Right hindlimb (tissue), 1 donor: ENCODE measurements at places on chromosomes 1 and 21.
A peak's percentile ranks its signal among the peaks of the same experiment; 100 is the strongest.

DNA sequence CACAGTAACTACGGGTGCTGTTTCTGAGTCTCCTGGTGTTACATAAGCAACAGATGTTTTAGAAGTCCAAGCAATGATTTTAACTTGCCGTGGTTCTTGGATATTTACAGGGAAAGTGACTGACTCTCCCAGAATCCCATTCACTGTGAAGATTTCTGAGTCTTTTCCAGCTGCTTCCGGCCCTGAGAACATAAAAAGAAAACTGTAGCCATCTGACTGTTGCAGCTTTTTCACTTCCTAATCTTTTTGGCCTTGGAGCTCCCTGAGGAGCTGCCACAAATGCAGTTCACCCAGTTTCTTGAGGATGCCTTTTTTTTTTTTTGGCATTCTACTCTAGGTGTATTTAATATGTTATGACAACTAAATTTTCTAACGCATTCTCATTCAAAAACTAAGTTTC, 13.7 kb downstream of the CD84 start:
- no peak for DNase-seq

DNA sequence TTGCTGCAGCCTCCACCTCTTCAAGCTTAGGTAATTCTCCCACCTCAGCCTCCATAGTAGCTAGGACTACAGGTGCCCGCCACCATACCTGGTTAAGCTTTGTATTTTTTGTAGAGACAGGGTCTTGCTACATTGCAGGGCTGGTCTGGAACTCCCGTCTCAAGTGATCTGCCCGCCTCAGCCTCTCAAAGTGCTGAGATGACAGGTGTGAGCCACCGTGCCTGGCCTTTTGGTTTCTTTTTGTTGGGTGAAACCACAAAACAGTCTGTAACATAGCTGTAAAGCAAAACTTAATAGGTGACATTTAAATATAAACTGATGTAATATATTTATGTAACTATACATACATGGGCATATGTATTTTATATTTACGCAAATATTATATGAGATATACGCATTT, 3.1 kb upstream of the DNAJC11 start:
- DNase-seq, result no peak

DNA sequence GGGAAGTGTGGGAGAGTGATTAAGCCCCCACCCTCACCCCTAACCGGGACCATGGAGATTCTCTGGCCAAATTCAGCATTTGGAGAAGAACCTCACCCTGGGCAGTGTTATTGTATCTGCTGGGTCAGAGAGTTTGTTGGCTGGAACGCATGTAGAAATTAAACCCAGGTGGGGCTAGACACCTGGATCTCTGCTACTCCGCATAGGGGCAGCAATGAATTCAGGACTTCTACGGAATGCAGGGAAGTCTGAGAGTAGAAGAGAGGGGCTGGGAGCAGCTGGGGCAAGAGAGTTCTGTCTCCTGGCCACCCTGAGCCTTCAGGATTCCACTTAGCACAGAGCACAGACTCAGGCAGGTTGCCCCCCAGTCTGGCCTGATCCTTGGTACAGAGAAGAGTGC, 3.6 kb upstream of the CRABP2 start:
- DNase-seq, result no peak

DNA sequence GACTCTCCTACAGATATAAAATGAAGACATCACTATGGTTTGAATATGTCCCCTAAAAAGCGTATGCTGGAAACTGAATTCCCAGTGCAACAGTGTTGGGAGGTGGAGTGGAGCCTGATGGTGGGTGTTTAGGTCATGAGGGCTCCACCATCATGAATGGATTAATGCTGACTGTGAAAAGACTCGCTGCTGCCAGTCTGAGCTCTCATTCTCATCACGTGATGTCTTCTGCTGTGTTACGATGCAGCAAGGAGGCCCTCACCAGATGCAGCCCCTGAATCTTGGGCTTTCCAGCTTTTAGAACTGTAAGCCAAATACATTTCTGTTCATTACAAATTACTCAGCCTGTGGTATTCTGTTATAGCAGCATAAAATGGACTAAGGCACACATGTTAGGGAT, 73.8 kb upstream of the PPP2R5A start:
- no peak for DNase-seq

DNA sequence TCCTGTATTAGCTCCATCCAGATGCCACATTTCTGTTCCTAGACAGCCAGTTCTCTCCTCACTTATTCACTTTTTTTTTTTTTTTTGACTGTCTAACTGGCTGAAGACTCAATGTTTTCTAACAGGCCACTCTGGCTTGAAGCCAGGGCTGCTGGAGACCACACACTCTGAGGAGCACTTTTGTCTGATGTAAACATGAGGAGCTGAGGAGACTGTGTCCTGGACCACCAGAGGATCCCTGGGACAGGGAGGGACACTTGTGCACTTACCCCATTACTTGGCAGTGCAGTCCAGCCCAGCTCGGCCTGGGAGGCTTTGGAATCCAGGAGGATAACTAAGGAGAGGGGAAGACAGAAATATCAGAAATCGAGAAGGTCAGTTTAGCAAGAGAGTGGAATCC, 2.4 kb downstream of the EPHA10 start:
- DNase-seq, result no peak

DNA sequence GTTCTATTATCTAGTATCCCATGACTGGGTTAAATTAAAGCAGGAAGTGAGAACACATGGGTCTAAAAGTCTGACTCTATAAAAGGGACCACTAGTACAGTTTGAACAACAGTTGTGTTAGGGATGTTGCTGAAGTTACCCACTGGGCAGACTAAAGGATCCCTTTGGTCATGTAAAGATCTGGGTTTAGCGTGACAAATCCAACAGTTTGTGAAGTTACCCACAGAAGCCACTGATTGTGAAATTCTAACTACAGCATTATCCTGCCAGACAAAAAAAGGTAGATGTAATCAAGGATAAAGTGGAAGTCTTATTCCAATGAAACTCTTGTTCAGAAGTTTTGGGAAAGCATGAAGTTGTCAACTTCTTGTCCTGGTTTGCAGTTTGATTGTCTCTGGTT, 5.7 kb downstream of the QSOX1 start:
- DNase-seq, result no peak

DNA sequence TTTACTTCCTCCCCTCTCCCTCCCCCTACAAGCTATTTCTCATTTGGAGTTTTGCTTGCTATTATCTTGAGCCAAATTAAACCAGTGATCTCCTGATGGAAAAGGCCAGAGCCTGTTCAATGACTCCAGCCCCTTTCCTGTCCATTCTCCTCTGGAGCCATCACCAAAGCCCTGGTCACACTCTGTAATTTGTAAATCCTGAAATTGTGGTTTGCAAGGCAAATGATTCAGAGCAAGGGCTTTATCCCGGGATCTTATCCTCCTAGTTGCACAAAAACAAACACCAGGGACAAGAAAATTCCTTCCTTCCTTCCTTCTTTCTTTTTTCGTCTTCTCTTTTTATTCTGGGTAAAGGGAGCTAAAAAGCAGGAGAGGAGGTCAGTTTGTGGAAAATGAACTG, 366.1 kb upstream of the ST6GALNAC5 start:
- no peak for DNase-seq

DNA sequence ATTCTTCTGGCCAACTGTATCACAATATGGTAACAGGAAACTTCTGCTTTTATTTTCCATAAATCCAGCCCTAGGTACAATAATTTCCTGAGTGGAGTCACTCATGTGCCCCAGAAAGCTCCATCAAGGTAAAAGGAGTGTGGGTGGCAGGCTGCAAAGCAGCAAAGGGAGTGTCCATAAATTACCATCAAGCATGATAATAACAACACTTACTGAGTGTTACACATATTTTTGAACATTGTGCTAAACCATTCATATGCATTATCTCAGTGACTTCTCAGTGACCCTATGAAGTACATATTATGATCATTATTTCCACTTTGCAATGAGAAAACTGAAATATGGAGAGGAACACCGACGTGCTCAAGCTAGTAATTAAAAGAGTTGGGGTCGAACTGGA, 149.2 kb upstream of the PLXNA2 start:
- no peak for DNase-seq

GRCh38 chr1:80217377-80217986, 1211.0 kb upstream of the ADGRL4 start:
- peak; percentile 42 for DNase-seq

GRCh38 chr1:54975356-54976108, 4.9 kb upstream of the TMEM61 start:
- DNase-seq, result no peak

- DNase-seq, result peak; percentile 81
Measured at GRCh38 chr1:78649628-78650027, at the start of gene IFI44. Gene IFI44, plus strand, starts transcription at chr1:78649831. Its CDS starts 365 bp downstream, at chr1:78650196.

- peak; percentile 84 for DNase-seq
Measured at GRCh38 chr1:224929335-224930237, at the start of gene DNAH14. Gene DNAH14, plus strand, starts transcription at chr1:224929675. Its CDS starts 23,028 bp downstream, at chr1:224952703.

DNA sequence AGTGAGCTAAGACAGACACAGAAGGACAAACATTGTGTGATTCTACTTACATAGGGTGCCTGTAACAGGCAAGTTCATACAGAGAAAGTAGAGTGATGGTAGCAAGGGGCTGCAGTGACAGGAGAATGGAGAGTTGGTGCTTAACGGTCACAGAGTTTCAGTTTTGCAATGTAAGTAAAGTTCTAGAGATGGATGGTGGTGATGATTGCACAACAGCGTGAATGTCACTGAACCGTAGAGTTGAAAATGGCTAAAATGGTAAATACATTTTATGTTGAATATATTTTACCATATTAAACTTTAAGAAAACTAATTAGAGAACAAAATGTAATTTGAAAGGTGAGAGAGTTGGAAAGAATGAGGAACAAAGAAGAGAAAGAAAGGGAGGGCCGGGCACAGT, 8.7 kb downstream of the CFAP107 start:
- DNase-seq, result no peak

DNA sequence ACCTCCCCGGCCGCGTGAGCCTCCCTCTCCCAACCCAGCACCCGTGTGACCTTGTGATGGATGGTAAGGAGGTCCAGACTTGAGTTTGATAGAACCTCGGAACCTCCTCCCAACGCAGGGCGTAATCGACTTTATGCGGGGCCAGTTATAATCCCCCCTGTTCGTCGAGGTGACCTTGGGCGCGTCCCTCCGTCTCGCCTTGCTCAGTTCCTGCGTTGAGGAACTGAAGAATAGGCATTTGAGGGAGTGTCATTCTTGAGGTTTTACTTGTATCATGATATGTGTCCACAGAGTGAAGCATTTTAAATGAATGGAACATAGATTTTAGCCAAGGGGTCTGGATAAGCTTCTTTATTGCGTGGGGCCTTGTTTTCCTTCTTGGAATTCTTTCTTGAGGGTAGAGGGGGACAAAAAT, 433 bp downstream of the TIMM17A start:
- DNase-seq, result no peak

DNA sequence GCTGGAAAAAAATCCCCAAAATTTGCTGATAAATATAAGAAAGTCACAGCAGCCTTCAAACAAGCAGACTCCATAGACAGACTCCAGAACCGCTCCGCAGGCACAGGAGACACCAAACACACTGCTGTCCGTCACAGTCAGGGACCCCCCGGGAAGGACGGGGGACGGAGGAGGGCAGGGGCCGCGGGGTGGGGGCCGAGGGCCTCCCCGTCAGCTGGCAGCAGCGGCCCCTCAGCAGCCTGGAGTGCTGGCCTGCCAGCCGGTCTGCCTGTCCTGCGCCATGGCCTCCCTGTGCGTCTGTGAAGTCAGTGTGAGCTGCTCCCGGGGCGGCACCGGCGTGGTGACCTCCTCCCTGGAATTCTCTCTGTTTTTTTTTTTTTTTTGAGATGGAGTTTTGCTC, 10.1 kb upstream of the C1orf159 start:
- DNase-seq, result no peak

- no peak for DNase-seq
Measured at GRCh38 chr1:65725064-65725463, 67.6 kb upstream of the PDE4B start.

GRCh38 chr21:29805105-29805504, 134.7 kb downstream of the GRIK1 start:
- DNase-seq, result no peak

GRCh38 chr1:181014477-181015250, 8.0 kb downstream of the STX6 start:
- no peak for DNase-seq

DNA sequence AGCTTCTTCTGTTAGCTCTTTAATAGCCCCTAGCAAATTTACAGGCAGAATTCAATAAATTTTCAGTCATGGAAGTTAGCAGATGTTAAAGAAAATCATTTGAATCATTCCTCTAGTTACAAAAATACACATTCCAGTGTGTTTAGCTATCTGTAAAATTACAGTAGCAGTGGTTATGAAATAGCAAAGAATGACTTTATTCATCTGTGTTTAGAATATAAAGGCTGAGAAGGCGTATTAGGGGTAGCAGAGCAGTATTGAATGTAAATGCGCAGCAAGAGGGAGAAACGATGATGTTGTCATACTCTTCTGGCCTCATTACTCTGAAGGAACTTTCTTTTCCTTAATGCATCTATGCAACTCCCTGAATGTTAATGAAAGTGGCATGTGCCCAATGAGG, 106.2 kb upstream of the CYYR1 start:
- no peak for DNase-seq

DNA sequence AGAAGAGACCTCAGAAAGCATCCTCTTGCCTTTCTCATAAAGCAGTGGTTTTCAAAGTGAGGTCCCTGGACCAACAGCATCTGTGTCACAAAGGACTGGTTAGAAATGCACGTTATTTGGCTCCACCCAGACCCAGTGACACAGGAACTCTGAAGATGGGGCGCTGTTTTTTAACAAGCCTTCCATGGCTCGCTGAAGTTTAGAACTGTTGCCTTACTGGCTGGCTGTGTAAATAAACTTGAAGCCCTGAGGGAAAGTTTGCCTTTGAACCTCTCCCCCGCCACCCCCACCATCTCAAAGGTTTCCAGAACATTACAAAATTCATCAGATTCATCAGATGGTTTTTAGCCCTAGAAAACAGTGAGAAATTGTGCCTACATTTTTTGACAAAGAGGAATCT, 21.8 kb upstream of the IKBKE start:
- DNase-seq, result no peak

DNA sequence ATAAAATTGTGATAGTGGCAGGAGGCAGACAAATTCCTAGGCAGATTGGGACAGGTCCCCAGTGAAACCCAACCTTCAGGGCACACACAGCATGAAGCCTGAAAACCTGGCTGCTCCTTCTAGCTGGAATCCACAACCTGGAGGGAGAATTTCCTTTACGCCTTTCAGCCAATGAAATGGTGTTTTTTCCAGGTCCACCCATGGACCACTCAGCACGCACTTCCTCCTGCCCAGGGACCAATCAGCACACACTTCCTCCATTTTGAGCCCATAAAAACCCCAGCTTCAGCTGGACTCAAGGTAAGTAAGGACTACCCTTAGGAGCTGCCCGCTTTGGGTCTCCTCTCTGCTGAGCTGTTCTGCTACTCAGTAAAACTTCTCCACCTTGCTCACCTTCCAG, 120.1 kb downstream of the AKT3 start:
- no peak for DNase-seq

- peak; percentile 82 for DNase-seq
Measured at GRCh38 chr1:19643602-19644394, at the start of gene NBL1. Gene NBL1, plus strand, starts transcription at chr1:19644311. Its CDS starts 10,720 bp downstream, at chr1:19655031.

- peak; percentile 12 for DNase-seq
Measured at GRCh38 chr1:72371259-72372035, 89.1 kb upstream of the NEGR1 start.

DNA sequence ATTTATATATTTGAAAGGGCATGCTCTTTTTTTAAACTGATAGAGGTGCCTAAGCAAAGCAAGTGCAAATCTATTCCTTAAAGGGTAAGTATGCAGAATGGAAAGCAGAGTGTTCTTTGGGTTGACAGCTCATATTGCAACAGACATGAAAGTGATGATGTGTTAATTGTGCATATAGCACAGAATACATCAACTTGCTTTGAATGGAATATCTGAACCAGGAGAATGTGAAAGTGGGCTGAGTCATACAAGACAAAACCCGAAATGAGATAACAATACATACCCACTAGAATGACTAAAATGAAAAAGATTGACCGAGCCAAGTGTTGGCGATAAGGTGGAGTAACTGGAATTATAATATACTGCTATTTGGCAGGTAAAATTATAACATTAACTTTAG, 4.3 kb downstream of the CR1 start:
- DNase-seq, result no peak
